ENCODE measurements at places on chromosomes 4 and X.

GRCh38 chr4:42671431-42672194 lies 14.7 kb upstream of the ATP8A1 start:
- no peak for DNase-seq

- no peak for DNase-seq
Observed at GRCh38 chrX:99001286-99001685, 1408.8 kb downstream of the PCDH19 start.

- DNase-seq = no peak
Observed at GRCh38 chrX:17634542-17635207, 102.6 kb upstream of the SCML1 start.

DNA sequence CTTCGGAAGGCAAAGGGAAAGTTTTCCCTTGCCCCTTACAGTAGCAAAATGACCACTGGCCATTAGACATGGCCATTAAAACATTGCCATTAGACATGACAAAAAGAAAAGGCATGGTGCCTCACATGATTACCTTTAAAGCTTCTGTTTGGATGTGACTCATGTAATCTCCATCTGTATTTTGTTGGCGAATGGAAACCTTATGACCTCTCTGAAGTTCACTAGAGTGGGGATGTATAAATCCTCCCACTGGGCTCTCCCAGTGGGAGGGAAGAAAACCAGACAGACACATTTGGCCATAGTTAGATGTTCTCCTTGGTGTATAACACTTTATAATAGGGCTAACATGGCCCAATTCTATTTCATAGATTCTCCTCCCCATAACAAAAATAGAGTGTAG lies 152.6 kb downstream of the MAGEB17 start:
- DNase-seq = no peak

GRCh38 chrX:2708021-2708420 lies 16.9 kb downstream of the CD99 start:
- no peak for DNase-seq

DNA sequence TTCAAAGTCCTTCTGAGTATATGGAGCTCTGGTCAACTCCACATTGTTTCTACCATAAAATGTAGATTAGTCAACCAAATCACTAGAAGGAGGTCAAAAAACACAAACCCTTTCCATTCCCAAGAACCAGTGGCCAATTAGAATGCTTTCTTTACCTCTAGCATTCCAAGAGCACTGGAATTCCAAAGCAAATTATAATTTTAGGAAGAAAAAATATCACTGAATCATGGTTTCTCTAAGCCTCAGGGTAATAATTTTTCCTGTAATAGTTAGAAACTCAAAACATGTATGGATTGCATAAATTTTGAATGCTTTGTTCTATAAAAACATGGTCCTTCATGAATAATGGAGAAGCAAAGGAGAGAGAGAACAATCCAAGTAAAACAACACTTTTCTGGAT lies 39.5 kb downstream of the LEF1 start:
- DNase-seq = no peak

GRCh38 chr4:15368856-15369255 lies 59.0 kb upstream of the C1QTNF7 start:
- no peak for DNase-seq

DNA sequence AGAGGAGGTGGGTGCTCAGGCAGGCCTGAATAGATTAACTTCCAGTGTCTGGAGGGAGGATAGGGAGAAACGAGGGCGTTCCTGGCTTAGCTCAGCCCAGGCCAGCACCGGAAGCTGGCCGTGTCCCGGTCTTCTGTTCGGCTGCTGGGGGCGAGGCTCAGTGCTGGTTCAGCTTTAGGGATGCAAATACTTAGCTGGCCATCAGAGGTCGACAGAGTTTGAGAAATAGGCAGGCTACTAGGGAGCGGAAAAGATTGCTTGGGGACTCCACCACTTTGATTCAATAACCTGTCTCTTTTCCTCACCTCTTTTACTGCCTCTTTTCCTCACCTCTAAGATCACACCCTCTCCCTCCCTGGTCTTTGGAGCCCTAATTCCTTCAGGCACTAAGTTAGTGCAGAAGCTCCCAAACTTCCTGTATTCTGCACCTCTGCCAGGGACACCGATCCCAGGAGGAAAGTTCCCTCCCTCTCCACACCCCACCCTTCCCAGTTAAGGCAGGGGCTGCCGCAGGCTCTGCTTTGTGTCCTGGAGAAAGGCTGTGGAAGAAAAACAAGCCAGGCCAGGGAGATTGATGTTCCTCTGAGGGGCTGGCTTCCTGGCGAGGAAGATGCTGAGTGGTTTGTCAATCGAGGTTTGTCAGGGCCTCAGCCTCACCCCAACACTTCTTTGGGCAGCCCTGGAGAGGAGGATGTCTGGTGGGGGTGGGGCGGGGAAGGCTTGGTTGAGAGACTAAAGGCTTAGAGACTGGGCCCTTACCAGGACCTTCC lies 6.0 kb upstream of the EFNB1 start:
- DNase-seq = no peak

GRCh38 chrX:2875798-2876399 lies 47.2 kb downstream of the GYG2 start:
- no peak for DNase-seq

GRCh38 chr4:66694739-66695138 lies 850.6 kb downstream of the CENPC start:
- no peak for DNase-seq

DNA sequence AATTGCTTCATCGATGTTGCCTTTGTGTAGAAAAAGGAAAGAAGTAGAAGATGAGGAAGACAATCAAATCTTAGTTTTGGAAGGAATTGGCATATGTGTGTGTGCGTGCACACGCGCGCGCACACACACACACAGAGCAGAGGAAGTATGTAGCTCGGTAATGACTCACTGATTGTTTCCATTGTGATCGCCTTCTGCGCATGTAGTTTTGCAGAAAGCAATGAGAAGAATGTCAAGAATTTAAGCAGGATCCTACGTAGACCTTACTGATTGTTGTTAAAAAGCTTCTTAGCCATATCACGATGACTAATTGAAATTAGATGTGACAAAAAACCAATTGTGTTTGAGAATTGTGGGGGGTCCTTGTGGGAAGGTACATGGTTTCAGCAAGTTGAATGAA lies 12.8 kb upstream of the LIMCH1 start:
- DNase-seq = no peak

- no peak for DNase-seq
Observed at GRCh38 chr4:28369499-28369898, 1508.9 kb downstream of the STIM2 start.

DNA sequence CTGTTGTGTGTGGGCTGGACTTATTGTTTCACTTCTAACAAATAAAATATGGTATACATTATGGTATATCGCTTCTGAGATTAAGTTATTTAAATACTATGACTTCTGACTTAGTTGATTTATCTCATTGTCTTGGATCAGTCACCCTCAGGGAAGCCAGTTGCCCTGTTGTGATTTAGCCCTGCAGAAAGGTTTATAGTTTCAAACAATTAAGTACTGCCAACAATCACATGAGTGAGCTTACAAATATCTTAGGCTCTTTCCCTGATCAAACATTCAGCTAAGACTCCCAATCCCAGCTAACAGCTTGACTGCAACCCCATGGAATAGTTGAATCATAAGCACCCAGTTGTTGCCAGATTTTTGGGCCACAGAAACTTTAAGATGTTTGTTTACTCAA lies 85.4 kb downstream of the MAGEC1 start:
- no peak for DNase-seq

DNA sequence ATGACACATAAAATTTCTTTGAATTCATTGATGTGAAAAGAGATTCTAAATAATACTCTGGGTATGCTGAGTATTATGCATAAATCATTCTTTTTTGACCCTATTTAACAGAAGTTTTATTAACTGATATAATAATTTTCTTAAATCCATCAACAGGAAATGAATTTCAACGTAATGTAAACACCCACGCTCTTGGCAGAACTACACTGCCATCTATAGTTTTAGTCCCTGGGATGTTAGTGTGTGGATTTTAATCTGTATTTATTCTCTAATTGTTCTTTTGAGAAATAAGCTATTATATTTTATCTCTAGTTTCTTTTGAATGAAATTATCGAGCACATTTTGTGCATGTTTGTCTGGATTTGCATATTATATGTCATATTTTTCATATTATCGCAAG lies 666.8 kb upstream of the NDST4 start:
- no peak for DNase-seq

DNA sequence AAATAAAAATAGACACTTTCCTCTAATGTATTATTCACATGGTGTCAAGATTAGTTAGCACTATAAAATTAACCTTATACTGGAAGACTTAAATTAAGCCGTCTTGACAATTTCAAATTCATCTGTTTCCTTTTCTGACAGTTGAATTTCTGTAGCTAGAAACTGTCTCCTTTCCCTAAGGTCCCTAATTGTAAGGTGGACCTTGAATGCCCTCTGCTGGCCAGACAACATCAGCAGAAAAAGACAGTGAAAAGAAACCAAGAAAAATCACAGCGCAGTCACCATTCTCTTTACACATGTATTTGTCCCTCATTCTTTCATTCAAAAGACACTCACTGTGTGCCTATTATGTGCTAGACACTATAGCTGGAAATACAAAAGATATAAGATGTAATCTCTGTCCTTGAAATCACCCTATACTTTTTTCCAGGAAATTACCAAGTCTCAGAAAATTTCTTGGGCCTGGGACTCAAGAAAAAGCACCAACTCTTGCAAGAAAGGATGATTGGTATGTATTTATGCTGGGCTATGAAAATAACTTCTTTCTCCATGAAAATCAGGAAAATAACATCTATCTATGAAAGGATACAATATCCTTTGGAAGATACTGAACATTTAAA lies 32.7 kb upstream of the AMBN start:
- DNase-seq = no peak

GRCh38 chr4:94390804-94391410 lies 48.3 kb upstream of the HPGDS start:
- DNase-seq = no peak
